ENCODE measurements at places on chromosomes 2 and 18.

DNA sequence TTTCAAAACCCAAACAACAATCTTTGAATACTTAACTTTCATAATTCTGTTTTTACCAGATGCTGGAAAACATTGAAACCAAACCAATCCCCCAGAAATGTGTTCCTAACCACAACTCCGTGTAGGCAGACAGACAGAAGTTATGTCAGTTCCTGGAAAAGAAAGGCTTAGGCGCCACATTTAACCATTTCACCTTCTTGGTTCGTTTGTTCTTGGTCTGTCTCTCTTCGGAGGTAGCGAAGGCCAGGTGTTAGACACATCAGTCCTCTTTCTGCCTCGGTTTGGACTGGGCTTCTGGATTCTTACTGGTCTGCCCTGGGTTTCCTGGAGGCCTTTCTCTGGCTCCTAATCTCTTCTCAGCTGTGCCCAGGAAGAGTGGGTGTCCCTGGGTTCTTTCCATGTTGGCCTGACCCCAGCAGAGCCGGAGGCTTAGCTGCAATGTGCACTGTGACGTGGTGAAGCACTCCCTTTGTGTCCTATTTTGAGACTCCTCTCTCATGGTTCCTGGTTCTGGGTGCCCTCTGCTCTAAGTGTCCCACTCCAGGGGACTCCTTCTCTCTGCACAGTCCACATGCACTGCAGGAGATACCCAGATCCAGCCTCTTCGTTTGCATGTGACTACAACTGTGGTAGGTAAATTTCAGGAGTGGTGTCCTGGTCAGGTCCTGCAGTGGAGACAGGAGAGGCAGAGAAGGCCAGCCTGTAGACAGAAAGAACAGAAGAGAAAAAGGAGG, 23.1 kb upstream of the RAB31 start:
- H3K27me3 ChIP-seq, result no peaks in the 10 kb centered on the region
- no peak overlapping the region for H3K4me3 ChIP-seq
- H3K27ac ChIP-seq, result peak overlapping the region; percentile 19
- peaks cover 12% of the 10 kb centered on the region for H3K4me1 ChIP-seq

DNA sequence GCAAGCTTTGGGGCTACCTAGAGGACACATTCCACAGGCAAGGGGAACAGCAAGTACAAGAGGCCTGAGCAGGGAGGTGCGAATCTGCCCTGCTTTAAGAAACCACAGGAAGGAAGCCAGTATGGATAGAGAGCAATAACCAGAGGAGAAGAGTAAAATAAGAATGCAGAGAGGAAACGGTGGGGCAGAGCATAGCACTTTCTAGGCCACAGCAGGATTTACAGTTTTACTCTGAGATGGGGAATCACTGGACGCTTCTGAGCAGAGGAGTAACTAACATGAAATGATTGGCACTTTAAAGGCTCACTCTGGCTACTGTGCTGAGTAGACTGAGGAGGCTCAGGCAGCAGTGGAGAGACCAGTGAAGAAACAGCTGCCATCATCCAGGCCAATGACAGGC, 23.8 kb downstream of the AAK1 start:
- no peaks in the 10 kb centered on the region for H3K36me3 ChIP-seq
- peaks cover 21% of the 10 kb centered on the region for H3K4me1 ChIP-seq
- DNase-seq, result no peak
- no peaks in the 10 kb centered on the region for H3K27me3 ChIP-seq
- no peak overlapping the region for H3K4me3 ChIP-seq

DNA sequence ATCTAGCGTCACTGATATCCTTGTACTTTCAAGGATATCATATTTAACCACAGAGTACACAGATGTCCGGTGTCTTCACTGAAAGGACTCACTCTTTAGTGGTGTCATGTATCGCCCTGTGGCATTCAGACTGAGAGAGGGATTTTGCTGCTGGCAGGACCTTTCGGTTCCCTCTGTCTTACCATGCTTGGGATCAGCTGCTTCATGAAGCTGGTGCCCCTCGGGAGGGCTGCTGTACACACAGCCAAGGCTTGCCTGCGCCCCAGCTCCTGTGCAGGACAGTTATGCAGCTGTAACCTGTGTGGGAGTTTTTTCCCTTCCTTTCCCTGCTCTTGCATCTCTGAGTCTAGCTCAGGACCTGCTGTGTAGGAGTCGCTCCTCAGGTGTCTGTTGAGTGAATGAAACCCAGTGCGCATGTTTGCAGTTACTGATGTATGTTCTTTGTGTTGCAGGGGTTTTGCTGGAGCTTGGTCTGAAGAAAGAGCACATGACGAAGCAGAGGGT, 64.4 kb downstream of the GREB1 start:
- no peaks in the 10 kb centered on the region for H3K4me1 ChIP-seq
- no peak overlapping the region for H3K4me3 ChIP-seq
- H3K36me3 ChIP-seq, result no peaks in the 10 kb centered on the region
- H3K27me3 ChIP-seq, result peaks cover 40% of the 10 kb centered on the region

DNA sequence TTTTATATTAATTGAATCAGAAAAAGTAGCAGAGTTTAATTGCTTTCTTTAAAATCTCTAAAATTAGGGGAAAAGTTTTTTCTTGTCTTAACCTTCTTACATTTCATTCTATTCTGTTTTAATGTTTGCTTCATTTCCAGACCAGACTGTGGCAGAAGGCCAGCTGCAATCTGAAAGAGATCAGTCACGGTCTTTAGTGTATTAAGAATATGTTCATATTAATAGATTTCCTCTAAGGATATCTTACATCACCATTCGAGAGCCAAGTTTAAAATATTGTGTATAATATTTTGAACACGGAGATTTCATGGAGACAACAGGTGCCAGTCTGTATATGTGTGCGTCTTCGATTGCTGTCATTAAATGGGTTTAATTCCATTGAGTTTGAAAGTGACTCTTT, 230.9 kb upstream of the ZSWIM2 start:
- H3K27me3 ChIP-seq, result no peaks in the 10 kb centered on the region
- DNase-seq, result no peak
- H3K27ac ChIP-seq, result no peak overlapping the region

DNA sequence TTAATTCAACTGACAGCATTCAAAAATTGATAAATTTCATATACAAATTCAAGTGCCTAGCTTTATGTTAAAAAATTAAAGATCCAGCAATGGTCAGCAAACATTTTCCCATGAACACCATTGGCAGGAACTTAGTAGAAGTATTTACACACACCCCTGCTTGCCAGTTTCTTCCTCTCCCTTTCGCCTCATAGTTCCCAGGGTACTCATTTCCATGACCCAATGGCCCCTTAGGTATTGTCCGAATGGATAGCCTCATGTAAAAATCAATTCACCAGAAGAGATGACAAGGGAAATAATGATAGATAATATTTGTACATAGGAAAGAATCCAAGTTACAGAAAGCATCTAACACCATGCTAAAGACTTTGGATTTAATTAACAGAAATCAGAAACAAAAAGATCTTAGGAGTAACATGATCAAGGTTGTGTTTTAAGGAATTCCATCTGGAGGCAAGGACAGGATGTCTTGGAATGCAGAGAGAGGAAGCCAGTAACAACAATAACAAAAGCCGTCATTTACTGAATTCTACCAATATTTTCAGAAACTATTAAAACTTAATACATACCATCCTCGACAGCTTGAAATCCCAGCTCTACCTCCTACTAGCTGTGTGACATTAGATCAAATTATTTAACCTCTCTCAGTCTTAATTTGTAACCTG, 423.0 kb downstream of the IRS1 start:
- no peak for DNase-seq
- H3K27ac ChIP-seq, result no peak overlapping the region
- H3K4me3 ChIP-seq, result no peak overlapping the region
- H3K36me3 ChIP-seq, result no peaks in the 10 kb centered on the region
- no peaks in the 10 kb centered on the region for H3K4me1 ChIP-seq

DNA sequence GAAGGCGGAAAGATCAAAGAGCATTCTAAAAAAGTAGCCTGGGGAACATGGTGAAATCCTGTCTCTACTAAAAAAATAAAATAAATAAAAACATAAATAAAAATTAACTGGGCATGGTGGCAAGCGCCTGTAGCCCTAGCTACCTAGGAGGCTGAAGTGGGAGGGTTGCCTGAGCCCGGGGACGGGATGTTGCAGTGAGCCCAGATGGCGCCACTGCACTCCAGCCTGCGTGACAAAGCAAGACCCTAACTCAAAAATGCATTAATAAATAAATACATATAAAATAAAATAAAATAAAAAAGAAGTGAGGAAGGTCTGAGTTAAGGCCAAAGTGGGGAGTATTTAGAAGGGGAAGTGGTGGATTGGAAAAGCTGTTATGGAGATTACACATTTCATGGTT, 1.3 kb upstream of the PSMD14 start:
- H3K4me3 ChIP-seq, result no peak overlapping the region
- H3K27ac ChIP-seq, result no peak overlapping the region
- peaks cover 3% of the 10 kb centered on the region for H3K4me1 ChIP-seq
- no peak for DNase-seq
- H3K36me3 ChIP-seq, result no peaks in the 10 kb centered on the region
- H3K27me3 ChIP-seq, result no peaks in the 10 kb centered on the region

DNA sequence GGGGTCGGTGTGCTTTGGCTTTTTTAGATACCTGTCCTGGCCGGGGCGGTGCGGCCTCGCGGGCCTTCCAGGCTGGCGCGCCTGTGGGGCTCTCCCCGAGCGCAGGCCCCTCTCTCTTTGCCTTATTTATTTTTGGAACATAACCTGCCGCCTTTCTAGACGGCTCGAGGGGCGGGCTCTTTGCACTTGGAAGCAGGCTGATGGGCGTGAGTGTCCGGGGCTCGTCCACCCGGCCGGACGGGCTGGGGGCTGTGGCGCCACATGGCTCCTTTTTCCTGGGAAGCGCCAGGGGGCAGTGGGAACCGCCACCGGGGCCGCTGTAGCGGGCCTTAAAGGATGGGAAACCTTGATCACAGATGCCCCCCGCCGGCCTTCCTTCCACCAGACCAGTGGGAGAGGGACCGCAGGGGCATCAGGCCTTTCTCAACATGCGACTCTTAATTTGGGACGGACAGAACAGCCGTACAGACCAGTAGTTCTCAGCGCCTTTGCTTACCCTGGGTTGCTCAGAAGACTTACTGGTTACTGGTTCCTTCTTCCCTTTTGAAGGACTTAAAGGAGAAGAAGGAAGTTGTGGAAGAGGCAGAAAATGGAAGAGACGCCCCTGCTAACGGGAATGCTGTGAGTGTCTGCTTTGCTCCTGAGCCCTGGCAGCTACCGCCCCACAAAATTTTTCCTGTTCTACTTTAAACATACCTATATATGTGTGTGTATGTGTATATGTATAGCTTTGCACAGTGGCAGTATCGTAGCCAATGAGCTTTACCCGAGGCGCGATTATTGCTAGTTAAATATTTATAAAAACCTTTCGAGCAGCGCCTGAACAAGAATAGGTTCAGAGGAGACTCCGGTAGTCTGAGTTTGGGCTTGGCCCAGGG, 2.7 kb downstream of the PTMA start:
- no peaks in the 10 kb centered on the region for H3K27me3 ChIP-seq
- peak overlapping the region; percentile 19 for H3K27ac ChIP-seq
- H3K4me3 ChIP-seq, result peak overlapping the region; percentile 89
- peaks cover 17% of the 10 kb centered on the region for H3K4me1 ChIP-seq
- peaks cover 18% of the 10 kb centered on the region for H3K36me3 ChIP-seq

DNA sequence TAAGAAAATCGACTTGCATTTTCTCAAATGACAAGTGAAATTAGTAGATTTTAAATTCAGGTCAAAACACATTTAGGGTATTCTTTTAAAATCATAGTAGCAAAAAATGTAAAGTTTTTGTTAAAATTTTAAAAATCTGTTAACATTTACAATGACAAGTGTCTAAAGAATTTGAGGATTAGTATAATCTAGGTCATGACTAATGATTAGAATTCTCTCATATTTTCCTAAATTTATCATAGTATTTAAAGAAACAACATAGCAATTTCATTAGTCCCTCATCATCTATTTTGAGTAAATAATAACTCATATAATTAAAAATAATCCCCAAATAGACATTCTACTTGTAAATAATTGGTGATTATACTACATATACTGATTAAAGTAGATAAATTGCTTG, 23.6 kb downstream of the THUMPD2 start:
- H3K27me3 ChIP-seq, result no peaks in the 10 kb centered on the region
- H3K36me3 ChIP-seq, result peaks cover 30% of the 10 kb centered on the region
- DNase-seq, result peak; percentile 17
- H3K27ac ChIP-seq, result no peak overlapping the region
